CD4-positive, alpha-beta T cell treated with Interleukin-17A for 1 hour (primary cell): ENCODE measurements at places on chromosomes 7 and 10.

GRCh38 chr10:110455446-110455845 is 42.3 kb upstream of the DUSP5 start:
- no peak for DNase-seq

DNA sequence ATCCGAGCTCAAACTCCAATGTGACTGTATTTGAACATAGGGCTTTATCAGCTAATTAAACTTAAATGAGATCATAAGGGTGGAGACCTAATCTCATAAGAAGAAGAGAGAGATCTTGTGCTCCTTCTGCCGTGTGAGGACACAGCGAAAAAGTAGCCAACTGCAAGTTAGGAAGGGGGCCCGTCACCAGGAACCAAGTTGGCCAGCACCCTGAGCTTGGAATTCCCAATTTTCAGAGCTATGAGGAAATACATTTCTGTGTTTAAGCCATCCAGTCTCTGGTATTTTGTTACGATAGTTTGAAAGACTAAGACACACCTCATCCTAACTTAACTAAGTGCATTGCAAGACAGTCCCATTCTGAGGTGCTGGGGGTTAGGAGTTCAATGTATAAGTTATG is 14.1 kb upstream of the WDR86 start:
- DNase-seq = no peak

DNA sequence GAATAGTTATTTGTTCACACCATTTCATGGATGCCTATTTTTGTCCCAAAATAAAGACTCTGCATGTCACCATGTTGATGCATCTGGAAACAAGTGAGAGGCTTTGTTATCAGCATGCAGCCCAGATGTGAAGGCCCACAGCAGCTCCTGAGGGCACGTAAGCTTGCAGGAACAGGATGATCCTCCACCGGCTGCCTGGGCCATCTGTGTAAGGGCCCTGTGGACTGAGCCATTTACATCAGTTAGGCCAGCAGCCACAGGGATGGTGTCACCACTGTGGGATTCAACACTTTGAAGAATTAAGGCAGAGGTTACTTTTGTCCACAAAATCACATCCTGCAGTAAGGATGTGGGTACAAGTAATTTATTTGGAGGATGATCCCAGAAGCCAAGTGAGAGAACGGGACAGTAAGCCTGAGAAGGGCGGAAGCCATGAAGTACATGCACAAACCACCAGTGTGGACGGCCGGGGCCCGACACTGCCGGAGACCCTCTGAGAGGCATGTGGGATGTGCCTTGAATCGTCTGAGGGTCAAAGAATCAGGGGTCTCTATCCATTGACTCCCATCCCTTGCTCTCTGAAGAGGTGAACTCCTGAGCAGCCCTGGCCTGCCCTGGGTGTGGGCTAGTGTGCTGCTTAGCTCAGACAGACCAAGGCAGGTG is 609.7 kb downstream of the DNAJB6 start:
- DNase-seq = no peak

GRCh38 chr7:113764401-113765035 is 154.3 kb downstream of the PPP1R3A start:
- DNase-seq = no peak

GRCh38 chr7:107059468-107059867 is 15.0 kb downstream of the PRKAR2B start:
- no peak for DNase-seq
